Stimulated activated CD8-positive, alpha-beta memory T cell treated with anti-CD3 and anti-CD28 coated beads, Interleukin-15, amount 100 ng/mL, for 4 hours (primary cell): ENCODE measurements at places on chromosomes 12 and 14.

DNA sequence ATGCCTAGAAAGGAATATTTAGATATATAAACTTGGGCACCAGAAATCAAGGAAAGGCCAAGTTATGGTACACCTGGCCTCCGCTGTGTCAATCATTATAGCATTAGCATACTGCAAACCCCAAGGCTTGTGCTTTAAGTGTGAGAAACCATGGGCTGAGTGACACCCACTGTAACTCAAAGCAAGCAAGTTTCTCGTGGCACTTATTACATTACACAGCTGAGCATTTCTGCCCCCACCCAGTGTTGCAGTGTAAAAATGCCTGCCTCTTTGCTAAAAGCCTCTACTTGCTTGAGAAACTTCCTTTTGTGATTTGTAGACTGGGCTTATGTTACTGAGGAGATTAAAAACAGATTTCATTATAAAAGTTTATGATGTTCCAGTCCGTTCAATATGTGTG lies 122.0 kb downstream of the TGFB3 start:
- no peak for DNase-seq

- no peak for DNase-seq
Measured at GRCh38 chr14:106395456-106396050, 869.2 kb downstream of the TMEM121 start.

DNA sequence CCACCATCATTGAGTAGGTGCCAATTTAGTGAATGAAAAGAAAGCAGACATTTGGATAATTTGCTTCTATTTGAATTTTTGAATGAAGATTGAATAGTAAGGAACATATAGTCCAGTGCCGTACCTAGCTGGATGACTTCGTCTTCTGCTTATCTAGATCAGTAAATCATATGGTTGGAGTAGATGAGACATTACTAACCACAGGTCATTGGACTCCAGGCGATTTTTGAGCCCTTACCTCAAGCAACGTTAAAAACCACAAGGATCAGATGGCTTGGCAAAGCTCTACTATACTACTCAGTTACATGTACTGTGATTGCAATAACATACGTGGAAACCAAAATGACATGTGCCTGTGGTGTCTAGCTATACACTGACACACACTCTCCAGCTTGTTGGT lies 1.7 kb upstream of the SPATS2 start:
- DNase-seq = no peak

DNA sequence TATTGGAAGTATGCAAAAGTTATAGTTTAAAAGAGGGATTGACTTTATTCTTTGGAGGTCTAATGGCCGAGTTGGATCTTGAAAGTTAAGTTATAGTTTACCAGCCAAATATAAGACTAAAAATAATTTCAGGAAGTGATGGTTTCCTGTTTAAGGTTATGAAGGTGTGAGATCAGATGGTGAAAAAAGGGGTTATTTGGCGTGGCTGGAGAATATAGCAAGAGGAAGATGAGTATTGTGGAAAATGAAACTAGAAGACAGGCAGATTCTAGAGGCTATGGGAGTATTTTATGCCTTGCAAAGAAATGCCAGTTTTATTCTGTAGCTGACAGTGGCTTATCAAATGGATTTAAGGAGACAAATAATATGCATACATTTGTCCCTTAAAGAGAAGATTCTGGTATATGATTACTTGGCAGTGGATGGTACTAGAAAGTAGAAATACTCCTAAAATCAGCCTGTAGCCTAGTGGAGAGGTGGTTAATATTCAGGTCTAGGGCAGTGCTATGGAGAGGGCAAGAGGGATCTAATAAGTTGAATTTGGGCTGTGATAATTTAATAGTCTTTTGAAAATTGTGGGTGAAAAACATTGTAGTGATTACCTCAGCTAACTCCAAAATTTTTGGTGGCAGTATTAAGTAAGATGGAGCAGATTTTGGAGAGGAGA lies 1091.8 kb upstream of the ATXN7L3B start:
- DNase-seq = no peak

DNA sequence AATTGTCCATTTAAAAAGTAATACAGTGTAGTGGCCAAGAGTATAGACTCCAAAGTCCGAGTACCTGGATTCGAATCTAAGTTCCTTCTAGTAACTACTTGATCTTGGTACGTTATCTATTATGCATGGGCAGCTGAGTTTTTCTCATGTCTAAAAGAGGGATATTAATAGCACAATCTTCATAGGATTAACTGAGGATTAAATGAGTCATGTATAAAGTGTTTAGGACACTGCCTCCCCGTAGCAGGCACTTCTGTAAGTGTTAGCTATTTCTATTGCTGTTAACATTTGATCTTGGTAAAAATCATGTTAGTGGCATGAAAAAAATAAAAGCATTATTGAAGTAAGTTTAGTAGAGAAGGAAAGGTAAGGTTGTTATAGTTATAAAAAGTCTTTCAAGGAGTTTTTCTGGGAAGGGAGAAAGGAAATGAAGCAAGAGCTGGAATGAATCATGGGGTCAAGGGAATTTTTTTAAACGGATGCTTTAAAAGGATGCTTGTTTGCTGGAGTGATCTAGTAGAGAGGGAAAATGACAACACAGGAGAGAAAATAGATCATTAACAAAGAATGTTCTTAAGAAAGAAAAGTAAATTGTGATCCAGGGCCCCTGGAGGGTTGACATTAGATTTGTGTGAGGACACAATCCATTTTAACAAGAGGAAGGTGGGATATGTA lies 502.2 kb upstream of the USP15 start:
- no peak for DNase-seq

DNA sequence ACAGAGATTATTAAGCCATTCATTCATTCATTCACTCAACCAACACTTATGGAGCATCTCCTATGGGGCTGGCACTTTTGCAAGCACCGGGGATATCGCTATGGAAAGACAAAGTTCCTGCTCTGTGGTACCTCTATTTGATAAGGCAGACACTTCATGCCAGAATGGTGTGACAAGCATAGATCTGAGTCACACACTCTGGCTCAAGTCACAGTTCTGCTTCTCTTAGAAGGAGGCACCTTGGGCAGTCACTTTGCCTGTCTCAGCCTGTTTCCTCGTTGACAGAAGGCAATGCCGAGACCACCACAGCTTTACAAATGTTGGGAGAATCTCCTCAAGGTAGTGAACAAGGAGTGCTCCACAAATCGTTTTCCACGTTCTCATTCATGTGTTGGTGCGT lies 205.2 kb downstream of the SLC41A2 start:
- no peak for DNase-seq

DNA sequence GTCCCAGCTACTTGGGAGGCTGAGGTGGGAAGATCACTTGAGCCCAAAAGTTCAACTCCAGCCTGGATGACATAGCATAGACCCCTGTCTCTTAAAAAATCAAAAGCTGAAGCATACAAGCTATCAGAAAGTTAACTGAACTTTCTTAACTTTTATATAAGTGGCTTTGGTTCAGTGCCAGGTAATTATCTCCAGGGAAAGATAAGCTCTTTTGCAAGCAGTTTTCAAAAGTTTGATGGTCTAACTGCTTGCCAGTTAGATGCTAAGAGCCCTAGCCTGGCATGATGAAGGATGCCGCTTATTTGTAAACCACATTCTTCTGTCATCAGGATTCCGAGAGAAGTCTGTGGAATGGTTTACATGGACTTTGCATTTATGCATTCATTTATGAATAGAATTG lies 409.1 kb downstream of the AEBP2 start:
- DNase-seq = no peak

DNA sequence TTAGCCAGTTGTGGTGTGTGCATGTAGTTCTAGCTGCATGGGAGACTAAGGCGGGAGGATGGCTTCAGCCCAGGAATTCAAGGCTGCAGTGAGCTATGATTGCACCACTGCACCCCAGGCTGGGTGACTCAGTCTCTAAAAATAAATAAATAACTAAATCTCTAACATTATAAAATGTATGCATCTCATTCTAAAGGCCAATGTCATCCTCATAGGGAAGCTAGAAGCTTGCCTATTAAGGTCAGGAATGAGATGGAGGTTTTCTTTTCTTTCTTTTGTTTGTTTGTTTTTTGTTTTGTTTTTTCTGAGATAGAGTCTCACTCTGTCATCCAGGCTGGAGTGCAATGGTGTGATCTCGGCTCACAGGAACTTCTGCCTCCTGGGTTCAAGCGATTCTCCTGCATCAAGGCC lies 48.8 kb upstream of the PAPLN start:
- DNase-seq = no peak

DNA sequence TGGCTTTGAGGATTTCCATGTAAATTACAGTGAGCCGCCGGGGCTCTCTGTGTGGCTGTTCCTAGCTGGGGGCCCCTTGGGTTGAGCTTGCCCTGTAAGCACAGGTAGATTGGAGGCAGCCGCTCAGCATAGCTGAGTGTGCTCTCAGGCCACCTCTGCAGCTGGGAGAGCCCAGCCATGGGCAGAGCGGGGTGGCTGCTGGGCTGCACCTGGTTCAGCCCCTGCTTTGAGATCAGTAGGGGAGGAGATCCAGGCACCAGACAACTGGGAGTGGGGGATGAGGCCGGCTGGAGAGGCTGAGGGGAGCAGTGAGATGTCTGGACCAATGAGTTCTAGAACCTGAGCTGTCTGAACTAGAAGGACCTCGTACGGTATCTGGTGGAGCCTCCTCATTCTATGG lies 44.8 kb downstream of the CACNA1C start:
- no peak for DNase-seq

GRCh38 chr12:6620137-6620884 lies 13.1 kb upstream of the CHD4 start:
- no peak for DNase-seq

GRCh38 chr14:104693482-104694431 lies 4.3 kb downstream of the INF2 start:
- no peak for DNase-seq

DNA sequence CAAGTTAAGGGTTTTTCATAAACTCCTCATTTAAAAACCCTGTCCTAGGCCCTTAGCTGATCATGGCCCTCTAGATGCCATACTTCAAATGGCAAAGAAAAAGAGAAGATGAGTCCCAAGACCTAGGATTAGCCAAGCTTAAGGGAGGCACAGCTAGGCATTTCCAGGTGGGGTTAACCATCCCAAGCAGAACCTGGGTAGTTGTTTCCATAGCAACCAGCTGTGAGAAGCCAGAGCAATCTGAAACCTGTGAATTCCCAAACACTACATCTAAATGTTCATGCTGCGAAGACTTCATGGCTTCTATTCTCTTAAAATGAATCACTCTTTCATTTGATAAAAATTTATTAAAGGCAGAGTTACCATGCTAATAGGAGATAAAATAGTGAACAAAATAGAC lies 372.9 kb downstream of the C12orf50 start:
- no peak for DNase-seq

- DNase-seq = no peak
Measured at GRCh38 chr12:41100572-41100971, 87.5 kb upstream of the PDZRN4 start.

DNA sequence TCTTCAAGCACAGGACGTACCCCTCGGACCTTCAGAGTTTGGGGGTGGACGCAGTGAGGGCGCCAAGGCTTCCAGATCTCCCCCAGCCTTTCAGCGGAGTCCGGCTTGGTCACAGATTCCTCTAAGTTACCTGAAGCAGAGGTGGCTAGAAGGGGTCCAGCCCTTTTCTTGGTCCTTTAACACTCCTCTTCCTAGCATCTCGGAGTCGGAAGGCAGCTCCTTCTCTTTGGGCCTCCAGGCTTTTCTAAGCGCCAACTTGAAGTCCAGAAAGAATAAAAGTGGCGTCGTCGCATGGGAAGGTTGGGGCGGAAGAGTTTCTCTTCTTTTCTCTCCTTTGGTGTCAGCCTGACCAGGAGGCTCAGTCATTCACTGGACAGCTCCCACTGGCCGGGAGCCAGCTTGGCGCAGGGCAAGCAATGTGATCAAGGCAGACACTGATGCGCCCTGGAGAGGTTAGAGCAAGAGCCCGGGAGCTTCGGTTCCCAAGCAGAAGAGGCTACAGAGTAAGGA lies 9.6 kb downstream of the OR6S1 start:
- DNase-seq = no peak

GRCh38 chr12:33184161-33184560 lies 255.5 kb downstream of the SYT10 start:
- DNase-seq = no peak

DNA sequence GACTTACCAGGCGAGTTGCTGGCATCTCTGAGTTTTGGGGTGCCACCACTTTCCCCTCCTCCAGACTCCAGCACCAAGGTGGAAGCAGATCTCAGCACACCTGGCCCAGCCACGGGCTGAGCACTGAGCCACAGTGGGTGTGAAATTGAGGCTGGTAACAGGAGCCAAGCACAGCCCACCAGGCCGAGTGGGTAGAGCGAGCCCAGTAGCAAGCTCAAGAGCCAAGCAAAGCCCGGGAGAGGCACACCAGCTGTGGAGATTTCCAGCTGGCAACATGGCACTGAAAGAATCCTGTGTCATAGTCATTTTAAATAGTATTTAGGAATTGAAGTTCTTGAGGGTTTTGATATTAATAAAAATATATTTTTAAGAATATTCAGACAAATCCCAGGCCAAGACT lies 596.2 kb upstream of the TMEM132C start:
- no peak for DNase-seq

- no peak for DNase-seq
Measured at GRCh38 chr12:3923021-3923420, 49.8 kb upstream of the PARP11 start.

GRCh38 chr12:15691388-15691787 lies 97.8 kb downstream of the EPS8 start:
- DNase-seq = no peak

- no peak for DNase-seq
Measured at GRCh38 chr12:91091916-91092715, 19.2 kb downstream of the LUM start.

- DNase-seq = no peak
Measured at GRCh38 chr12:32110942-32111341, 4.3 kb downstream of the BICD1 start.

- DNase-seq = no peak
Measured at GRCh38 chr12:26786491-26786864, 46.5 kb downstream of the ITPR2 start.

- no peak for DNase-seq
Measured at GRCh38 chr14:99416909-99417308, 63.8 kb downstream of the SETD3 start.

DNA sequence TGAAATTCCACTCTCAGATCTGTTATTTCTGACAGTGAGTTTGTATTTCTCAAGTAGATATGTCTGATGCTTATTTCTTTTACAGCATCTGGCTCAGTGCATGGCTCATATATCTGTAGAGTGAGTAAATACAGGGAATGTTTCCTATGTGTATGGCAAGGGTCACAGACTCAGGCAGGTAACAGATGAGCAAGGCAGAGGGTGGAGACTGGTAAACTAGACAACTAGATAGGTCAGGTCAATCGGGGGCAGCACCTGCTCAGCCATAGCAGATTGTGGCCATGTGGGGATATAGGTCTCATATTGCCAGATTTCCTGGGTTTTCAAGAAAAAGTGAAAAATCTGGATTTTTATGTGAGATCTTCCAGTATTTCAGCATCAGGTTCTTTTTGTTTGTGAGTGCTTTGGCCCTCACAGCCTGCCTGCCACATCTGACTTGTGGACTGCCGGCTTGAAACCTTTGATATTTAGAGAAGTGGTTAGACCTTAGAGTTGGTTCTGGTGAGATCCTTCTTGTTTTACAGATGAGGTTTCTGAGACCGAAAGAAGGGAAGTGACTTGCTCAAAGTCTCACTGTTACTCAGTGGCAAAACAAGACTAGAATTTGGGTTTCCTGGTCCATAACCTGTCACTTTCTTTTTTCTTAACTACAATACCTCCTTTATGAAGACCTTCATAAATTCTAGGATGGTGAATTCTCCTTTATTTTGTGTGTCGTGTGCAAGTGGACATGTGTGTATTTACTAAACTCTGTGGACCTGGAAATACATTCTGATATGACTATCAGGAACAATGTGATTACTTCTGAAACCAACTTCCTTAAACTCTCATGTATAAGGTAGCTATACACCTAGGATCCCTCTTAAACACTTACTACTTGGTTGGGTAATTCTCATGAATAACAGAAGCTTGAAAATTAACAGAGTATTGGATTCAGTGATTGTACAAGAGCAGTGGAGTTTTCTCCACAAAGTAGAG lies 34.4 kb downstream of the PROX2 start:
- DNase-seq = no peak
